Dorsolateral prefrontal cortex (tissue), 122 donors: ENCODE measurements at places on chromosomes 1 and 21. TPM values are rescaled to one million over a fixed set of nuclear protein-coding genes. Genes with fewer than 3 reads are reported as not detected.

Gene GJA9
- total RNA-seq: not detected

Gene EDN2
- not detected for total RNA-seq

DNA sequence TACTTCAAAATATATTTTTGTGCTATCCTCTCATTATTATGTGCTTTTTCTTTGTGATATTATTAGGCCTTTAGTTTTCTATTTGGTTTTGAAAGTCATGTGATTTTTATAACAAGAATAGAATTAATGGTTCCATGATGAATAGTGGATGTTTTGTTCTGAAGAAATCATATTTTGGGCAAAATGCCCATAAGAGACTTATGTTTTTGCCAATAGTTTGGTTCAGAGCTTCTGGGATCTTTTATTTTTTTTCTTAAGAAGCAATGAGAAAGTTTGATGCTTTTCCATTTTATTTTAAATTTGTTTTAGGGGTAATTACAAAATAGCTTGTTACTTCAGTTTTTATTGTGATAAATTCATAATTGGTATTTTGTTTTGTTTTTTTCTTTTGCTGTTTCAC is 49.8 kb downstream of the LYPLAL1 start:
- no peak for DNase-seq

- DNase-seq: no peak
Observed at GRCh38 chr1:182761396-182762395, 27.9 kb upstream of the NPL start.

DNA sequence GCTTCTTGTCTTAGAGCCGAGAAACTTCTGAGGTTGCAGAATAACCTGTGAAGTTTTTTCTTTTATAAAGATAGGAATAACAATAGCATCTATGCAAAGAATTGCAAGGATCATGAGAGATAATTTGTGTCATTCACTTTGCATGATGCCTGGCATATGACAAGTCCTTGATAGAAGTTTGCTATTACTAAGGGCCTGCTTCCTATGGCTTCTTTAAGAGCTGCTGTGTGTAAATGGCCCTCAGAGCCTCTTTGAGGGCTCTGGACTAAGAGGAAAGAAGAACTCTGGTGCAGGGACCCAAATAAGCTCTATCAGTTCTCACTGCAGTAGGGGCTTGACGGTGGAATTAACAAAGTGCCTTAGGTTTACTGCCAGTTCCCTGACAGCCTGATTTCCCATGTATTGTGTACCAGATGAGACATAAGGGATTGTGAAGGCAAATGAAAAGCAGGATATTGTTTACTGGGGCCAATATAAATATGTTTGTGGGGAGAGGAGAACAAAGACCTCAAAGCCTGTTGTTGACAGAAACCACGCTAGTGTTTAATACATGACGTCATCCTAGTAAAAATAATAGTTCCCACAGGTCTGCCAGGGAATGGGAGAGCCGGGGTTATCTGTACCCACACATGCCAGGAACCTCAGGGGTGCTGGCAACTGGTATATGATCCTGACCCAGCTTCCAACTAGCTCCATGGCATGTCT is 131.2 kb upstream of the UBE2U start:
- no peak for DNase-seq
